ENCODE measurements at places on chromosomes 1 and 21.
A peak's percentile ranks its signal among the peaks of the same experiment; 100 is the strongest.

- no peak for DNase-seq
Measured at GRCh38 chr1:15249081-15249480, 2.1 kb downstream of the FHAD1 start.

- peak; percentile 86 for DNase-seq
Measured at GRCh38 chr1:201295861-201296260, 12.6 kb downstream of the PKP1 start.

DNA sequence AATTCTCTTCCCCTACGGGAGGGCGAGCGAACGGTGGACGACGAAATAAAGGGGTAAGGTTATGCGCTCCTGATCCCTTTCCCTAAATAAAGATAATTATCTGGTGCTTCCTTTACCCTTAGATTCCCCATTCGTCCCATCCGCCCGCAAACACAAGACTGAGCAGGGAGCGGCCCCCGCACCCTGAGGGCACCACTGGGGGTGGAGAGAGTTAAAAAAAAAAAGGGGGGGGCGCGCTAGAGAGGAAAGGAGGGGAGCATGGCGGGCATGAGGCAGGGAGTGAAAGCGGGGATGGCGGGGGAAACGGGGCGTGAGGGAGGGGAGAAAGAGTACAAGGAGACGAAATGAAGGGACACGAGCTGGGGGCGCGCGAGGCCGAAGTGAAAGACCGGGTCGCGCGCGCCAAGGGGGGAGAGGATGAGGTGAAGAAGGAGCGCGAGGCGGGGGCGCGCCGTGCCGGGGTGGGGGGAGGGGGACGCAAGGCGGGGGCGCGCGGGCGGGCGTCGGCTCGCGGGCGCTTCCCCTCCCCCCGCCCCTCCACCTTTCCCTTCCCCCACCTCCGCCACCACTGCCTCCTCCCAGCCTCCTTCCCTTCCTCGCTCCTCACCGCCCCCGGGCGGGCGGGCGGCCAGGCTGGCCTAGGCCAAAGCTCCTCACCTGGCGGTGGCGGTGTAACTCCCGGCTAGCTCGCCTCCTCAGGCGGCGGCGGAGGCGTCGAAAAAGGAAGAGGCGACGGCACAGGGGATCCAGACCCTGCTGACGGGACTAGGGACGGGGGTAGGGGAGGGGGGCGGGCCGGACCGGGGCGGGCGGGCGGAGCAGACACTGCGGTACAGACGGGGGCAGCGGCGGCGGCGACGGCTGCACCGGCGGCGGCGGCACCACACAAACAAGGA lies 448 bp downstream of the GATAD2B start:
- DNase-seq, result peak; percentile 22

- DNase-seq, result no peak
Measured at GRCh38 chr1:60890664-60891063, 191.7 kb upstream of the NFIA start.

DNA sequence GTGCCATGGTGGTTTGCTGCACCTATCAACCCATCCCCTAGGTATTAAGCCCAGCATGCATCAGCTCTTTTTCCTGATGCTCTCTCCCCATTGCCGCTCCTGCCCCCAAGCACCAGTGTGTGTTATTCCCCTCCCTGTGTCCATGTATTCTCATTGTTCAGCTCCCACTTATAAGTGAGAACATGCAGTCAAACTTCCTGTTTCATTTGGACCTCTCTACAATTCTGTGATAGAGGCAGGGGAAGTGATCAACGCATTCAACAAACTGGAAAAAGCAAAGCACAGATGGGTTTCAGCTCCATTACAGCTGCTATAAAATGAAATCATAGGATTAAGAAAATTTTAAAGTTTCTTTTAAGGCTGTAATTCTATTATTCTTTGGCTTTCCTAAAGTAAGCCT lies 23.3 kb upstream of the CD55 start:
- no peak for DNase-seq

- DNase-seq, result no peak
Measured at GRCh38 chr1:38039331-38040088, 7.1 kb downstream of the POU3F1 start.

GRCh38 chr1:119510046-119510445 lies 3.0 kb downstream of the HSD3B1 start:
- DNase-seq, result no peak

DNA sequence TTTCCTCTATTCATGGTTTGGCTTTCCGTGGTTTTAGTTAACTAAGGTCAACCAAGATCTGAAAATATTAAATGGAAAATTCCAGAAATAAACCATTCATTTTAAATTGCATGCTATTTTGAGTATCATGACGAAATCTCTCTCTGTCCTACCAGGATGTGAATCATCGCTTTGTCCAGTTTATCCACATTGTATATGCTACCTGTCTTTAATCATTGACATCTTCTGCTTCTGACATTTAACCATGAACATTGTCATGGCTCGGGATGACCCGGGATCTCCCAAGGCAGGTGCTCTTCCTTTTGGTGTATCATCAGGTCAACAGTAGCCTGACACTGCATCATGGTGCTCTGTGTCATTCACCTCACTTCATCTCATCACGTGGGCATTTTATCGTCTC lies 125.5 kb upstream of the HNRNPU start:
- peak; percentile 67 for DNase-seq

DNA sequence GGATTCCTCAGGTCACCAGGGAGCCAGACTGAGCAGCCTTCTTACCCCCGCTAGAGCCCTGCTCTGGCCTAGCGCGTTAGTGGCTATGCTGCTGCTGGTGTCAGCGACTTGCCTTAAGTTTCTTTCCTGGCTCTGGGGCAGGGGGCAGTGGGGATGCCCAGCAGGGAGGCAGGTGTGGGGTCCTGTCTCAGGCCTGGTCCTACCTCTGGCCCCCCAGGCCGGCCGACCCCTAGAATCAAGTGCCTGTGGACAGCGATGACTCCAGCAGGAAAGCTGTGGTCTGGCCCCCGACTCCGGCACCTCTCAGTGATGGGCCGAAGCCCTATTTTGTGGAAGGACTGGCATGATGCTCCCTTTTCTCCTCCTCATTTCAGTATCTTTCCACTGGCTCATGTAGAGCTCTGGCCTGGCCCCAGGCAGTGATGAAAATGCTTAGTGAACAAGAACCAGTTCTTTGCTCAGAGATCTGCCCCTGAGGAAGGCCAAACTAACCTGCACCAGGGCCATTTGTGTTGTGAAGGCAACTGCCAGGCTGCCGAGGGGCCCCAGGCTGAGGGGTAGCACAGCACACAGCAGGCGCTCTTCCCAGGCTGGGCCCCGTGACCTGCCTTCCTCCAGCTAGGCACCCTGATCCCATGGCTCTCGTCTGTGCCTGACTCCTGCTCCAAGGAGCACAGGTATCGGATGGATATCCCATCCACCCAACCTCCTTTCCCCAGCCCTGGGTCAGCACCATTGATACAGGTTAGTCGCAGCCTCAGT lies 23.7 kb downstream of the MRPL37 start:
- no peak for DNase-seq

DNA sequence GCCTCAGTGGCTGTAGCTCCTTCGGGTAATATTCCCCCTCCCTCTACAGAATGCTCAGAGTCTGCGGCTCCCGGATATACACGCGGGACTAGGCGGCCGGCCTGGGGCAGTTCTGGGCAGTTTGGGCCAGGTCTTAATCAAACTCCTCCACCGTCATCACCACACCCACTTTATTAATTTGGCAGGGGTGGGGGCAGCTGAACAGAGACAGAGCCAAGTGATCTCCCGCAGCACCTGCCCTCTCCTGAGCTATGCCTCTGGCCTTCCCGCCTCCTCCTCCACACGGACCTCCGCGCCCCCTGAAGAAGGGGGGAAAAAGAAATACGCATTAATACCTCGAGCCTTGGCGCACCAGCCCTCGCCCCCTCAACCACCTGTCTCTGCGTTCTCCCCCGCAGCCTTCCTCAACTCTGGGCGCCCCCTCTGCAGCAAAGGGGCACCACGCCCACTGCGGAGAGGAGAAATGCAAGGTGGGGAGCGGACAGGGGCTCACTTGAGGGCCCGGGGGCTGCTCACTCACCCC lies 42.6 kb downstream of the CD34 start:
- DNase-seq, result peak; percentile 31
